ENCODE measurements at places on chromosomes 3 and 15.

- no peak for DNase-seq
Observed at GRCh38 chr15:96087180-96087884, 243.2 kb upstream of the NR2F2 start.

GRCh38 chr3:141469720-141470119, 17.1 kb upstream of the RASA2 start:
- no peak for DNase-seq

DNA sequence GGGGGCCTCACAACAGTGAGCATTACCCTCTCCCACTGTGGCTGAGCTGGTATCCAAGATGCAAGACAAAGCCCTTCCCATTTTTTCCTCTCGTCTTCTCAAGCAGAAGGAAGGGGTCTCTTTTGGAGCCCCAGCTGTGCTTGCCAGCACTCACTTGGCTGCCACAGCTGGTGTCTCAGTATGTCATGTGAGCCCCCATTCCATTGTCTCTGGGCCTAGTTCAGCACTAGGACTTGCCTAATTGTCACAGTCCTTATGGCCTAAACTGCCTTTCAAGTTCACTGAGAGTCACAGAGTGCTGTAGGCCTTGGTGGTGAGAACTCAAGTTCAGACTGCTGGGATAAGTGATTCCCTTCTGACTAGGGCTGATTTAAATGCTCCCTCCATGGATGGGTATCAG, 89.8 kb downstream of the ARHGEF26 start:
- no peak for DNase-seq

GRCh38 chr15:46701346-46701745, 1016.0 kb upstream of the SEMA6D start:
- no peak for DNase-seq

DNA sequence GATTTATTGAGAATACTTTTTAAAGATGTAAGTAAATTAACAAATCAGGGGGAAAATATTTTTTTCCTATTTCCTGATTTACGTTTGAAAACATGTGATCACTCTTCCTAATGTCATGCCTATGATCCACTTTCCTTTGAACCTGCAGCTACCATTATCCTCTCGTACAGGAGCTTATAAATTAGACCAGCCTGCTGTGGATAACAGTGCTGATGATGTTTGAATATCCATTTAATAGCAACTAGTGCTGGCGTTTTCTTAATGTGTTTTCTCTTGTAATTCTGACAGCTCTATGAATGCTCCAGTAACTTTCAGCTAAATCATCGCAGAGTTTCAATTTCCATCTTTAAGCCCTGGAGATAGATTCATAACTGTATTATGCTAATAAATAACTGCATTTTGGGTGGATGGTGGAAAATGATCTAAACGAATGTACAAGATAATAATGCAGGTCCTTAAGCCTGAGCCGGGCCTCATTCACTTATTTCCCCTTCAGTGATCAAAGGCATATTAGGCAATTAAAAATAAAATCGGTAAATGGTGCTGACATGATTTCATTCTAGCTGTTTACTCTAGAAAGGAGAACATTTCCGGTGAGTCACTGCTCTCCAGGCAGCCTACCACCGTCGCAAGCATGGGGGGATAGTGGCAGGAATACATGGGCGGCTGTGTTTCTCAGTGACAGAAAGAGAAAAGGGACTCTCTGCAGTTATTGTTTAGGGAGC, 58.5 kb upstream of the SLC24A5 start:
- DNase-seq: no peak

GRCh38 chr3:185729337-185730055, 95.3 kb downstream of the IGF2BP2 start:
- DNase-seq: no peak

All from stimulated activated CD8-positive, alpha-beta memory T cell treated with anti-CD3 and anti-CD28 coated beads, Interleukin-7, amount 100 ng/mL, for 1 hour (primary cell).